Ascending aorta (tissue), 2 donors: ENCODE measurements at places on chromosomes 5 and 9. TPM values are rescaled to one million over a fixed set of nuclear protein-coding genes. Genes with fewer than 3 reads are reported as not detected.
A peak's percentile ranks its signal among the peaks of the same experiment; 100 is the strongest.

WWC1 gene
- total RNA-seq, result not detected

PCDHA1 gene
- total RNA-seq, result not detected

SLC28A3 gene
- total RNA-seq, result not detected

ADGRD2 gene
- not detected for total RNA-seq

GRCh38 chr5:128538000-128538249 lies at the start of gene FBN2:
TSS of gene FBN2 (minus strand) at chr5:128538245. CDS start at chr5:128537603, 642 bp downstream.
- peaks cover 6% of the 10 kb centered on the region for H3K4me1 ChIP-seq
- peak within 1 kb of the TSS; percentile 53 for H3K4me3 ChIP-seq
- no peak for DNase-seq
- H3K27me3 ChIP-seq, result peaks cover 15% of the 10 kb centered on the region
- no peaks in the 10 kb centered on the region for H3K36me3 ChIP-seq

DNA sequence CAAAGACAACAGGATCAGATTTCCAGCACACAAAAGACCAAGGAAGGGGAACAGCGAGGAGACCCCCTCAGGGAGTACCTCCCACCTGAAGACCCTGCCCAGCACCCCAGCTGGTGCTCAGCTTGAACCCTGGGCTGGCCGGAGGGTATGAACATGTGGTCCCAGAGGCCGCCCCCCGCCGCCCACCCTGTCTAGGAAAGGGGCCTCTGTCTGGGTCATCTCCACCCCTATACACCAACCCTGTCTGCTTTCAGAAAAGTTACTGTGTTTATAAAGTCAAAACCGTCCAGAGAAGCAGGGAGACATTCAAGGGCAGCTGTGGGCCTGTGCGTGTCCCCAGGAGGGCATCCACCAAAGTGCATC lies 72.2 kb downstream of the ADAMTS2 start:
- peak overlapping the region; percentile 34 for H3K27ac ChIP-seq
- peaks cover 10% of the 10 kb centered on the region for H3K4me1 ChIP-seq
- H3K4me3 ChIP-seq, result no peak overlapping the region
- no peaks in the 10 kb centered on the region for H3K27me3 ChIP-seq

DNA sequence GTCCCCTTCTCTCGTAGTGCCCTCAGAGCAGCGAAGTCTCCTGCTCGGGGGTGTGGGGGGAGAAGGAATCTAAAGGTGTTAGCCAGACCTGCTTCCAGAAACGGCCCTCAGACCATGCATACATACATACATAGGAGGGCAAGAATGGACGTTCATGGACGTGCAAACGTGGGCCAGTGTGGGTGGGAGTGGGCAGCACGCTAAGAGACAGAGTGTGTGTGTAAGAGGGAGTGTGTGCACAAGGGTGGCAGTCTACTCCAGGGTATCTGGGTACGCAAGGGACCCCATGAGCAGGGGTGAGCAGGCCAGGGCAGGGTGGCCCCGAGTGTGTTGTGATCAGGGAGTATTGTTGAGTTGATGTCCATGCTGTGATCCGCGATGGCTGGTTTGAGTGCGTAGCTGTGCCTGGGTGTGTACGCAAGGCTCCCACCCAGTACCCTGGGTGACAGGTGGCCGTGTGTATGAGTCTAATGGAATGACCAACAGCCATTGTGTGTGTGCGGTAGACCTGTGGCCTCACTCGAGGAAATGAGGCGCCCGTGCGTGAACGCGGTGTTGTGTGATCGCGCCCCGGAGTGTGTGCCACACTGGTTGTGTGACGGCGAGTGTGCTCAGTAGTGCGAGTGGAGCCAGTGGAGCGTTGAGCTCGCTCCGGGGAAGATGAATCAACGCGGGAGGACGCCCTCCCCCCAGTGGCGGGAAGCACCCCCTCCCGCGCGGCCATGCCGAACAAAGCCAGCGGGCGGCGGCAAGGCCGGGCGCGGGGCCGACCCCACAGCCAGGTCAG lies 826 bp downstream of the GPRIN1 start:
- H3K36me3 ChIP-seq, result no peaks in the 10 kb centered on the region
- H3K27me3 ChIP-seq, result peaks cover 12% of the 10 kb centered on the region
- no peak for DNase-seq
- H3K27ac ChIP-seq, result no peak overlapping the region
- H3K4me1 ChIP-seq, result no peaks in the 10 kb centered on the region

DNA sequence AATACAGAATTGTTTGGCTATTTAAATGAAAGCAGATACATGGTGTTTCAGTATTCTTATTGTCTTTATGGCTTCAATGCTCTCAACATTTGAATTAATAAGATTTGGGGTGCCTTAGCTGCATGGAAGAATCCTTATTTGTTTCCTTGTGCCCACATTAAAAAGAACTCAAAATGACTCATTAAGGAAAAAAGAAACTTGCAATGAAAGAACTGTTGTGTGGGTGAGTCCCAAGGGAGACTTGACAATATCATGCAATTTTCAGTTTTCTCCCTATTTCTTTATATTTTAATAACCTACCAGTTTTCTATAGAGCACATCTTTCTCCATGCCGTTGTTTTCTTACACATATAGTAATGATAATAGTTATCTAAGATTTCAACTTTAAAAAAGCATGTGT lies 404.0 kb downstream of the PDE4D start:
- H3K36me3 ChIP-seq, result no peaks in the 10 kb centered on the region
- no peak for DNase-seq
- no peak overlapping the region for H3K27ac ChIP-seq
- no peaks in the 10 kb centered on the region for H3K27me3 ChIP-seq
- H3K4me1 ChIP-seq, result no peaks in the 10 kb centered on the region

DNA sequence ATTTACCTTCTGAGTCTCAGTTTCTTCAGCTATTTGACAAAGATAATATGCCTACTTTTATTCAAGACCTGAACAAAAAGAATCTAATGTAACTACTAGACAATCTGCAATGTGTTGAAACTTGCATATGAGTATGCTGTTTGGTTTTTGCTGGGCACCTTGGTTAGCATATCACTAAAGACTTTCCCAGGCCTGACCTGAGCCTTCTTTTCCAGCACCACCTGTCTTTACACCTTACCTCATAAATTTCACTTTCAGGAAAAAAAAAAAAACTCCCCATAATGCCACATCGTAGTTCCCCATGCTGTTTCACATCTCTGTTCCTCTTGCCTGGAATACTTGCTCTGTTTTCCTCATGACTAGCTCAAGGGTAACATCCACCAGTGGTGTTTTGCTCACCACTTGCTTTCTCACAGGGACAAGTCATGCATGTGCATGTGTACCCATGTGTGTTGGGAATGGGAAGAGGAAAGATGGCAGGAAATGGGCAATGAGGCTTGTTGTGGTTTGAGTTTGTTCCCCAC lies 45.6 kb upstream of the TLE4 start:
- DNase-seq, result no peak
- no peaks in the 10 kb centered on the region for H3K27me3 ChIP-seq
- H3K27ac ChIP-seq, result no peak overlapping the region
- H3K4me1 ChIP-seq, result no peaks in the 10 kb centered on the region
- no peak overlapping the region for H3K4me3 ChIP-seq
- H3K36me3 ChIP-seq, result no peaks in the 10 kb centered on the region

DNA sequence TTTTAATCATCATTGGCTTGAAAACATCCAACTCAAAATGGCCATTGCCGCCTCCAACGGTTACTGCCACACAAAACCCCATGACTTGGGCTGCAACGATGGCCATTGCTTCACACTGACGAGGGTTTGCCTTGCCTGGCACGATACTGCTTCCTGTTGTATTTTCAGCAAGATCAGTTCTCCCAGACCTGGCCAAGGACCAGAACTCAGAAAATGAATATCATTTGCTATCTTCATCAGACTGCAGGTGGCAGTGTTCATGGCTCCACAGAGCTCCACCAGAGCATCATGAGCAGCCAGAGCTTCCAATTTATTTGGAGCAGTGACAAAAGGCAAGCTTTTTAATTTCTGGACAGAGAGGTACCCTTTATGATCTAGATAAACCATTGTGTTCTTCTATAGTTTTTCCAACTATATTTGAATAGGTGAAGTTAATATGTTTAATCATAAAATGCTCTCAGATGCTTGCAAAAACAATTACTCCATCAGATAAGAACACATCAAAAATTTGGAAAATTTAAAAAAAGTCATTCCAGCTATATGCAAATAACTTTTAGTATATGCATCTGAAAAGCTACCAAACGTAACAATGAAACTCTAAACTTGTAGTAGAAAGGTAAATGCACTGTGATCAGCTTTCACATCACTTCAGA lies 10.4 kb downstream of the AMACR start:
- H3K36me3 ChIP-seq, result no peaks in the 10 kb centered on the region
- peak; percentile 82 for DNase-seq
- no peak overlapping the region for H3K4me3 ChIP-seq
- no peaks in the 10 kb centered on the region for H3K4me1 ChIP-seq
- H3K27ac ChIP-seq, result peak overlapping the region; percentile 29
- no peaks in the 10 kb centered on the region for H3K27me3 ChIP-seq

DNA sequence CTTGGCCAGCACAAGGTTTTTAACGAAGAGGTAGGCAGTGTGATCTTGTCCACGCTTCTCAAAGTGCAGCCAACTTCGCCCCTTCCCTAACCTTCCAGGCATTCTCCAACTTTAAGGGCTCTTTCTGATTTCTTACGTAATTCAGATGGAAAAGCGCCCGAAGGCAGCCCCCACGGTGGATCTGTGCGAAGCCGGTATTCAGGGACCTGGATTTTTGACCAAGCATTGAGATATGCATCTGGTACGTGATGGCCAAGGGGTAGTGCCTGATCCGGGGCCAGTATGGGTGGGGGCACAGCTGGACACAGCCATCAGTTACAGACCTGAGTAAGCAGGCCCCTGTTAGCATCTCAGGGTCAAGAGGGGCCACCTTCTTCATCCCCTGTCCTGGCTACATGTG lies 80.0 kb downstream of the AMBP start:
- no peaks in the 10 kb centered on the region for H3K27me3 ChIP-seq
- H3K27ac ChIP-seq, result no peak overlapping the region
- peaks cover 4% of the 10 kb centered on the region for H3K36me3 ChIP-seq
- peaks cover 13% of the 10 kb centered on the region for H3K4me1 ChIP-seq
- DNase-seq, result peak; percentile 51
- H3K4me3 ChIP-seq, result no peak overlapping the region

DNA sequence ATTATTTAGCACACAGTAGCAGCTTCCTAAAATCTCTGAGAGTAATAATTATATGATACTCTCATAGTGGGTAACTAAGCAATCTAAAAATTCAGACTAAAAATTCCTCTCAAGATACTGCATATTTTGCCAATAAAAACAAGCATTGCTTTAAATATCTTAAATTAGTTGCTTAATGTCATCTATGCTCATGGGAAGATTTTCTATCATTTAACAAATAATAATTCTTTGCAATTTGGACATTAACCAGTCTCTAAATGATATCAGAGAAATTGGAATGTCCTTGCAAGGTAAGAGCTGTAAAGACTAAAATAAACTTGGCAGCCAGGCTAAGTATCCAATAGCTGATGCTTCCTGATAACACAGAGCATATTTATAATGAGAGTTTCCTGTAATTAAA lies 221.8 kb downstream of the SNCAIP start:
- no peaks in the 10 kb centered on the region for H3K4me1 ChIP-seq
- H3K27me3 ChIP-seq, result no peaks in the 10 kb centered on the region
- H3K27ac ChIP-seq, result no peak overlapping the region
- no peak for DNase-seq
- H3K36me3 ChIP-seq, result no peaks in the 10 kb centered on the region

GRCh38 chr5:159825551-159826051 lies 90.7 kb upstream of the ADRA1B start:
- peaks cover 8% of the 10 kb centered on the region for H3K4me1 ChIP-seq
- no peaks in the 10 kb centered on the region for H3K36me3 ChIP-seq
- H3K27ac ChIP-seq, result no peak overlapping the region

DNA sequence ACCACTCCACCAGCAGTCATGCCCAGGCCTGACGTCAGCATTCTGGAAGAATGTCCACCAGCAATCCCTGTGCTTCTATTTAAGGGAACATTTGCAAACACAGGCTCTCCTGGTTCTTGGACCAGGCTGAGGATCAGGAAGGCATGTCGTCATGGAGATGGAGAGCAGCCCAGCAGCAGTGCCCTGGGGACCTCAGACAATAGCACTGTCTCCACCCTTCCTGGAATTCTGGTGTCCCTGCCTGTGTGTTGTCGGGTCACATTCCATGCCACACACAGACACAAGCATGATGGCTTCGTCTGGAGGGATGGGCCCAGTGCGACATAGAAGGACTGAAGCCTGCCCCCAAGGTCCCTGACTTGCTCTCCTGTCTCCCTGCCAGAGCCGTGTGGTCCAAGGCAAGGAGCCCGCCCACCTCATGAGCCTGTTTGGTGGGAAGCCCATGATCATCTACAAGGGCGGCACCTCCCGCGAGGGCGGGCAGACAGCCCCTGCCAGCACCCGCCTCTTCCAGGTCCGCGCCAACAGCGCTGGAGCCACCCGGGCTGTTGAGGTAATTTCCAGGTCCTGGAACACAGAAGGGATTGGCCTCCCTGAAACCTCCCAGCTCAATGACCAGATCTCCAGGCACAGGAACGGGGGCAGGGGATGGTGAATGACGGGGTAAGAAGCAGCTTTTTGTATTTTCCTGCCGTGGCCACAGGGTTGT lies 43.8 kb downstream of the STOM start:
- H3K4me3 ChIP-seq, result no peak overlapping the region
- H3K4me1 ChIP-seq, result peaks cover 26% of the 10 kb centered on the region
- H3K27me3 ChIP-seq, result no peaks in the 10 kb centered on the region
- peak; percentile 92 for DNase-seq
- peaks cover 87% of the 10 kb centered on the region for H3K36me3 ChIP-seq

DNA sequence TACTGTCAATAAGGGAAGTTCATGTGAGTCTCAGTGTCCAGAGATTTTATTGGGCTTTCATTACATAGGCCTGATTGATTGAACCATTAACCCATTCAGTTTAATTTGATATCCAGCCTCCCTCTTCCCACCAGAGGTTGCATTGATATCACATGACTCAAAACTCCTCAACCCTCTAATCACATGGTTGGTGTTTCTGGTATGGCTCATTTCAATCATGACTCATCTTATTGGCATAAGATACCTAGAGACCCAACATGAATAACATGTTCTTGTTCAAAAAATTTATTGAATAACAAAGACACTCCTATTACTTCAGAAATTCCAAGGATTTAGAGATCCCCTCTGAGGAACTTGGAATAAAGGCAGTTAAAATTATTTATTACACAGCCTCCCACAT lies 982.2 kb downstream of the TLE1 start:
- DNase-seq, result no peak
- no peaks in the 10 kb centered on the region for H3K4me1 ChIP-seq
- H3K36me3 ChIP-seq, result no peaks in the 10 kb centered on the region
- H3K27me3 ChIP-seq, result no peaks in the 10 kb centered on the region
- no peak overlapping the region for H3K27ac ChIP-seq
